CD4-positive, alpha-beta T cell treated with Interleukin-15 for 4 hours (primary cell): ENCODE measurements at places on chromosomes 16 and 17.
A peak's percentile ranks its signal among the peaks of the same experiment; 100 is the strongest.

DNA sequence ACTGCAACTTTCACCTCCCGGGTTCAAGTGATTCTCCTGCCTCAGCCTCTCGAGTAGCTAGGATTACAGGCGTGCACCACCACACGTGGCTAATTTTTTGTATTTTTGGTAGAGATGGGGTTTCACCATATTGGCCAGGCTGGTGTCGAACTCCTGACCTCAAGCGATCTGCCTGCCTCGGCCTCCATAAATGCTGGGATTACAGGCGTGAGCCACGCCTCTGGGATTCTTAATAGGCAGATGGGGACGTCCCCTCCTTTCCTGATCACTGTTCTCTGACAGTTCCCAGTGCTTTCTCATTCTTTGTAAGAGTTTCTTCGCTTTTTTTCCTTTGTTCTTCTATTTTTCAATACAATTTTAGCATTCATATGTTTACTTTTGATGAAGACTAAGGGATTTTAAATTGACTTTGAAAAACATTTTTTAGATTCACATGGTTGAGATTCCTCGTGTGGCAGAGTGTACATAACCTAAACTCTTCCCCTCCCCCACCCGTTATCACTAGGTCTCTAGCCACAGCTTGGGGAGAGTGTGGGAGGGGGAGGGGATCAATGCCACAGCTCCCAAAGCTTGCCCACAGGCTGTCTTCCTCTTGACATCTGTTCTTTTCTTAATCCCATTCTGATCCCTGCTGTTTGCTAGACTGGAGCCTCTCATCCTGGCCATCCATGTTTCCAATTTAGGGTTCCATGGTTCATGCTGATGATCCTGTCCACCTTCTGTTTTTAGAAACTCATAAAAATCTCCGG, 11.0 kb downstream of the ADORA2B start:
- no peak for DNase-seq

- DNase-seq, result peak; percentile 44
These were observed 17.3 kb upstream of the HEXD start for GRCh38 chr17:82400830-82401229.

DNA sequence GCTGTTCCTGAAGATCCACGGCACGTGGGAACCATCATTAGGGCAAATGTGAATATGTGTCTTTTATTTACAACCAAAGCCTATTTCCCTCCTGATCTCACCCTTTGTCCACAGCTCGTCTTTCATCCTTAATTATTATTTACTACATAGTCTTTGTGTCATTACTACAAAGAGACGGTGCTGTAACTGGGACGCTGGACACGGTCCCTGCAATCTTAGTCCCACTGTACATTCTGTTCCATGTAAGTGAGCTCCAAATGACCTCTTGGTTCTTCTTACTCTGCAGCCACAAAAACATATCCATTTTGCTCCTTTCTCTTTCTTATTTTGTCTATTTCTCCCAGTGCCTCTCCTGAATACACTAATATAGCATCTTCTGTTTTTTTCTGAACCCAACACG, 12.7 kb upstream of the KRT23 start:
- no peak for DNase-seq

- no peak for DNase-seq
These were observed 34.5 kb upstream of the USP22 start for GRCh38 chr17:21077281-21077680.
